ENCODE measurements at places on chromosomes 5 and 9.

GRCh38 chr5:7869474-7870136 lies 657 bp downstream of the MTRR start:
- DNase-seq, result peak; percentile 19

DNA sequence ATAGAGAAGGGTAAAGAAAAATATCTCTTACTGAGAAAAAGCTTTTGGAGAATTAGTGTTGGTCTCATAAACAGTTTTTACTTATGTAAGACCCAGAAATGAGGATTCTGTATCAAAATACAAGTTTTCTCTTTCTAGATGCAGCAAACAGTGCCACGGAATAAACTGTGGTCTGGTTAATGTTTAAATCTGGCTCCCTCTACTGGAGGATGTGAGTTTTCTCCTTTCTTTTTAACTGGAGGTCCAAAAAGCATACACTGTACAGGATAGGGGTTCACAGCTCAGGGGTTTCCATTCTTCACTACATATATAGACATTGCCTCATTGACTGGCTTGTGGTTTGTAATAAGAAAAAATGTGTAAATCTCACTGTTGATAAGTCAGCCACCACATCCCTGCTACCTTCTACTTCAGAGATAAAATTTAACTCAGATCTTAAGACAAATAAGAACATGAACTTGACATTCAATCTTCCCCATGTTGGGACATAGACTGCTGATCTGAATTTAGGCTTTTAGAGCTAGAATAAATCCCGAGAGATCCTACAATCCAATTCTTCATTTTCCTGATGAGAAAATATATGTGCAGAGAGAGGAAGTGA lies 98.9 kb downstream of the CFAP95 start:
- DNase-seq, result peak; percentile 49

DNA sequence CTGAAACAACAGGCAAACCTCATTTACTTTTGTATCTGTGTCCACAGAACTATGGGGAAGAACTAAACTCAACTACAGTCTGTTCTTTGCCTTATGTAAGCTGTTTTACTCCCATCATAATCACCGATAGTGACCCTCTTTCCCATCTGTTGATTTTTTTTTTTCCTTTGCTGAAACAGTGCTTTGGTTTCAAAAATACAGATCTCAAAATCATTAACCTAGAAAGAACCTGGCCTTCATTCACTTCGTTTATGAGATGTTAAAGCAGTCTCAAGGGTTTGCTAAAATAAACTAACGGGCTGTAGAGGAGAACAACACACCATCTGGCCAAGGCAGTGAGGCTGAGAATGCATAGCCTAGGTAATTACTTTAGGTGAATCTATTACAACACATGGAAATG lies 706.6 kb upstream of the ZNF608 start:
- DNase-seq, result no peak

- no peak for DNase-seq
These were observed 299.0 kb downstream of the PRELID2 start for GRCh38 chr5:145536133-145536532.

Measured in iPS-NIHi11 (cell line).